ENCODE measurements at places on chromosomes 1 and 21. TPM values are rescaled to one million over a fixed set of nuclear protein-coding genes. Genes with fewer than 3 reads are reported as not detected.

GRCh38 chr21:43866260-43866629 lies 1.2 kb downstream of the AGPAT3 start:
- no peak for DNase-seq
- H3K4me3 ChIP-seq, result peak overlapping the region; percentile 71
- peak overlapping the region; percentile 85 for H3K27ac ChIP-seq

DNA sequence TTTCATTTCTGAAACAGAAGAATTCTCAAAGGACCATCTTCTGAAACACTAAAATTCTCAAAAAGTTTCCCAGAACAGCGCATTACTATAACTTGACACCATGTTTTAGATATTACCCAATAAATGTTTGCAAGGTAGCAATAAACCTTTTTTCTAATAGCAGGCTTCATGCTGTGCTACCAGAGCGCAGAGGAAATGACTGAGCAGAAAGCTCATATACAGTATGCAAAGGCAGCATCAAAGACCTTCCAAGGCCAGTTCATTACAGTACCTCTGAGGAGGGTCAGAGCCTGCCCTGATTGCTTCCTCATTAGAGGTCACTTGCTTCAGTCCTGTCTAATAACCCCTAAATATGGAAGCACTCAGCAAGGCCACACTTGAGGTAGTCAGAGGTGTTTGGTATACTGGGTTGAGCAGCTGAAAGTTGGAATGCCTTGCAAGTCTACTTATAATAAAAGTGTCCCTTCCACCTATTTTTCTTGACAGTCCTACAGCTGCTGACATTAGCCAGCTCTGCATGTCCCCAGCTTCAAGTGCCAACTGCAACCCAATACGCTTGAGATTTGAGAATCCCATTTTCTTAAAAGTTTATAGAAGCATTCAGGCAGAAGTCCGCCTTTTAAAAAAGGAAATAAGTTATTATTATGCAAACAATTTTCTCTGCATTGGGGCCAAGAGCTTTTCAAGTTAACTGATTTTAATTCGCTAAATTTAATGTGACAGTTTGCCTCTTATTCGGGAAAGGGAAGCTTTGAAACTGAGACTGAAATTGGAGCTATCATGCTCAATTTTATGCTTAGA lies 207.2 kb downstream of the ZC3H11B start:
- no peak overlapping the region for H3K4me3 ChIP-seq
- H3K27me3 ChIP-seq, result no peaks in the 10 kb centered on the region
- no peak for DNase-seq
- H3K4me1 ChIP-seq, result peaks cover 30% of the 10 kb centered on the region
- no peaks in the 10 kb centered on the region for H3K36me3 ChIP-seq
- no peak overlapping the region for H3K27ac ChIP-seq

DNA sequence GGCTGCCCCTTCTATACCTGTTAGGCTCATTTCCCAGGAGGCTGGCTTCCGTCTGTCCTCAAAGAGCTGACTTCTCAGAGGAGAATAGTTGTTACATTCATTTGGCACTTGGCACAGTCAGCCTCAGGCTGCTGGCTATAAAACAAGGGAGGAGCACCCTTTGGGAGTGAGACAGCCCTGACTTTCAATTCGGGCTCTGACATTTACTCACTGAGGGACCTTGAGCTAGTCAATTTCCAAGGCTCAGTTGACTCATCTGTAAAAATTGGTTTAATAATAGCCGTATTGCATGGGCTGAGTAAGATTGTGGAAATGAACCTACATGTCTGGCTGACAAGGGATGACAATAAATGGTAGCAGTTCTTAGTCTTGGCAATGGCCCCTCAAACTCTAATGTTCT lies 13.7 kb downstream of the ALX3 start:
- peaks cover 23% of the 10 kb centered on the region for H3K36me3 ChIP-seq
- no peak for DNase-seq
- no peaks in the 10 kb centered on the region for H3K27me3 ChIP-seq
- no peak overlapping the region for H3K27ac ChIP-seq
- no peaks in the 10 kb centered on the region for H3K4me1 ChIP-seq
- H3K4me3 ChIP-seq, result no peak overlapping the region

DNA sequence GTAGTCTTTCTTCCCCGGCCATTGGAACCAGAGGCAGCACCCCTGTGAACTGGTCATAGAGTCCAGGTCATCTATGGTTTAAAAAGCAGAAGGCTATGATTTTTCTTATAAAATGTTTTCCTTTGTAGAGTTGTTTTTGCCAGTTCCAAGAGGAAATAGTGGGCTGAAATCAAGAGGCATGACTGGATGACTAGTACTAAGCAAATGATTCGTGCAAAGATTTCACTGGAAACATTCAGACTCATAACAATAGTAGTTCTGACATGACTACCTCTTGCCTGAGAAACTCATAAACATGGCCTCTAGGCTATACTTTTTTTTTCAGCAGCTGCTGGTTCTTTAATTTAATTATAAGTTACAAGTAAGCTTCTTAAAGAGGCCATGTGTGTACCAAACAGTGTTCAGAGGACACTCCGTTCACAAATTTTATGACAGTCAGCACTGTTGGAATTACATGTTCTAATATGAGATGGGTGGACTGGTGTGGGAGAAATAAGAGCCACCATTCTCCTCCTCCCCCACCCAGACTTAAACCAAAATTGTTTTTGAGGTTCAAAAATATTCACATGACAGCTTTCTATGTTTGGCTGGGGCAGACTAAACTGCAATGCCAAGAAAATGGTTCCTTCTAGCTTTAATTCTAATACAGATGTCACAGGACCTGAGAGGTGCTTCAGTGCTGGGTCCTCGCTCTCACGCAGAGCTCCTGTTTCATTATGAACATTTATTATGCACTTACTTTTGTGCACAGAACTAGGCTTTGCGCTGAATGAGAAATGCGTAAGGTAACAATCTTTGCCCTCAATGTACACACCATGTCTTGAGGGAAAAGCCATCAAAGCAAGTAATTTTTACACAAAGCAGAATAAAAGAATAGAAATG lies 147.5 kb downstream of the ZC3H11B start:
- no peaks in the 10 kb centered on the region for H3K36me3 ChIP-seq
- H3K4me1 ChIP-seq, result no peaks in the 10 kb centered on the region
- no peak for DNase-seq
- no peak overlapping the region for H3K4me3 ChIP-seq

DNA sequence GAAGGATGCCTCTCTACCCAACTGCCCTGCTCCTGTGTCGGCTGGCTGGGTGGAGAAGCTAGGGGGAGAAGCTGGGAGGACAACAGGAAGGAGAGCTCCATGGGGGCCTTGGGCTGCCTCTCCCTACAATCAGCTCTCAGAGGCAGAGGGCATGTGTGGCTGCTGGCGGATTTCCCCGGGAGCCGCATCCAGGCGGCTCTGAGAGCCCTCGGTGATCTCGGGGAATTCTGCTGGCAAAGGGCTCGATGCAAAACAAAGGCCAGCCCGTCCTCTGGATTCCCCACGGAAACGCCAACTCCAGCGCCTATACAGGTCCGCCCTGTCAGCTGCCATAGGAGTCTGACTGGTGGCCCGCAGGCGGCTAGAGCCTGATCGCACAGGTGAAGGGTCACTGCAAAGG lies 26.4 kb upstream of the EVA1B start:
- H3K27me3 ChIP-seq, result no peaks in the 10 kb centered on the region
- peaks cover 82% of the 10 kb centered on the region for H3K36me3 ChIP-seq
- no peak overlapping the region for H3K27ac ChIP-seq

- H3K27me3 ChIP-seq, result no peaks in the 10 kb centered on the region
- H3K4me3 ChIP-seq, result no peak overlapping the region
- H3K4me1 ChIP-seq, result peaks cover 49% of the 10 kb centered on the region
- no peak for DNase-seq
- no peak overlapping the region for H3K27ac ChIP-seq
- peaks cover 21% of the 10 kb centered on the region for H3K36me3 ChIP-seq
Measured at GRCh38 chr1:223669003-223669795, 3.7 kb upstream of the CAPN8 start.

- no peak overlapping the region for H3K4me3 ChIP-seq
- peak; percentile 44 for DNase-seq
- peaks cover 16% of the 10 kb centered on the region for H3K4me1 ChIP-seq
Measured at GRCh38 chr1:18618546-18619466, 11.8 kb upstream of the PAX7 start.

DNA sequence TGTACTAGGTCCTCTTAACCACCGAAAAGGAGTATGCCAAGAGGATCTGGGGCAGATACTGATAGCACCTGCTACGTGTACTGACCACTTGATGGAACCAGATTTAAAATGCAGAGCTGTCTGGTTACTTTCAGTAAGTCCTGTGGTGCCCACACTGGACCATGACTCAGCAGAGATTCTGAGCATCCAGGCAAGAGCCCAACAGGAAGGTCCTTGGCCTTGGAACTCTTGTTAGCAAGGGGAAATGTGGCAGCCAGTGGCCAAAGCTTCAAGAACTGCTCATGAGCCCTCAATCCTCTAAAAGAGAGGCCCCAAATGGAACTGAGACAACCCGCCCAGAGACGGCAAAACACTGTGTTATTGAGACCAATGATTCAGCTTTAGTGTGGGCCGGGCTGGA lies 4.2 kb upstream of the GJB5 start:
- H3K4me3 ChIP-seq, result no peak overlapping the region
- H3K4me1 ChIP-seq, result peaks cover 13% of the 10 kb centered on the region
- H3K27ac ChIP-seq, result no peak overlapping the region
- DNase-seq, result no peak
- no peaks in the 10 kb centered on the region for H3K27me3 ChIP-seq

GRCh38 chr1:109769330-109770078 lies 5.8 kb upstream of the EPS8L3 start:
- no peak overlapping the region for H3K4me3 ChIP-seq
- peaks cover under 1% of the 10 kb centered on the region for H3K4me1 ChIP-seq
- no peak overlapping the region for H3K27ac ChIP-seq

DNA sequence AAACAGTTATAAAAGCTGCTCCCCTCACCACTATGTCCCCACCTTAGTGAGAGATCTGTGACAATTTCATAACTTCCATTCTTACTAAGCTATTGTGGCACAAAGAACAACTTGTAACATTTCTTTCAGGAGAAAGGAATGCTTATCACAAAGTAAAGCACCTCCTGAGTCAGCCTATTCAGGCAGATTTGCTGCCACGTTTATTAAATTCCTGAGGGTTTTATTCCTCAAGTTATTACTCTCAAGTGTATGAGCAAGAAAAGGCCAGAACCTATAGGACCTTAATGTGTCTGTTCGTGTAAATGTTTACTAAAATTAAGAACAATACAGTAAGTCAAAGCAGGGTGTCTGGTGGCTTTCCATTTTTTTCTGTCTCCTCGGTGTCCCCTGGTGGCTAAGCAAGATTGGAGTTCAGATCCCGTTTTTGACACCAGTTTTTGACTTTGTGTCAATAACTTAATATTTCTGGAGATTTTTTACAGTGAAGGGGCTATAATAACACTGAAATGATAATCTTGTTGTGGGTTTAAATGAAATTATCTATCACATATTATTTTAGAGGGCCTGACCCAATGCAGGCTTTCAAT lies 1539.6 kb downstream of the BRINP3 start:
- H3K27me3 ChIP-seq, result no peaks in the 10 kb centered on the region
- no peak overlapping the region for H3K27ac ChIP-seq
- H3K4me1 ChIP-seq, result no peaks in the 10 kb centered on the region
- DNase-seq, result peak; percentile 30
- H3K4me3 ChIP-seq, result no peak overlapping the region
- no peaks in the 10 kb centered on the region for H3K36me3 ChIP-seq

DNA sequence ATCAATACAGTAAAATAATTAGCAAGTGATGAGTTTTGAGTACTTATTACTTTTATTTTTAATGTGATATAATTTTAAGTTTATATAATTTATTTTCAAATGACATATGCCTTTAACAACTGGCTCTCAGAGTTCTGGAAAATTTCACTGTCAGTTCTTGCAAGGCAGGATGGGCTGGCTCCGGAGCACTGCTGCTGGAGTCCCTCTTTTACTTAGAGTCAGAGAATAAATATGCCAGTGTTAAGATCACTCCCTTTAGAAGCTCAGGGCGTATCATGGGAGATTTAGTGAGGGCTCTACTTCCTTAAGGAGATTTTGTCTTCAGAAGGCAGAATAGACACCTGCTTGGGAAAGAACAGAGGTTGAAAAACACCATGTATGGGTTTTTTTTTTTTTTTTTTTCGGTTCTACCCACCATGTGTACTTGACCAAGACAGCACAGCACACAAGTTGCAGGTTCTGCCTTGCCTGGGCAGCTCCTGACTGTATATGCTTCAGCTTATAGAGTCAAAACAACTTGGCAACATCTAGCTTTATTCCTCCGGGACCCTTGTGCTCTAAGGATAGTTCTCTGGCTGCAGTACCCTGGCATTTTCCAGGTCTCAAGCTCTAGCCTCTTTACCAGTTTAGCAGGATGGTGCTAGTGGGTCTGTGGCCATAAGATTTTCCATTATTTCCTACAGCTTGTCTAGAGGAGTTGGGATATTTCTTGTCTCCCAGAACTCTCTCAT lies 29.7 kb upstream of the FMOD start:
- DNase-seq, result no peak
- no peak overlapping the region for H3K4me3 ChIP-seq
- no peak overlapping the region for H3K27ac ChIP-seq

DNA sequence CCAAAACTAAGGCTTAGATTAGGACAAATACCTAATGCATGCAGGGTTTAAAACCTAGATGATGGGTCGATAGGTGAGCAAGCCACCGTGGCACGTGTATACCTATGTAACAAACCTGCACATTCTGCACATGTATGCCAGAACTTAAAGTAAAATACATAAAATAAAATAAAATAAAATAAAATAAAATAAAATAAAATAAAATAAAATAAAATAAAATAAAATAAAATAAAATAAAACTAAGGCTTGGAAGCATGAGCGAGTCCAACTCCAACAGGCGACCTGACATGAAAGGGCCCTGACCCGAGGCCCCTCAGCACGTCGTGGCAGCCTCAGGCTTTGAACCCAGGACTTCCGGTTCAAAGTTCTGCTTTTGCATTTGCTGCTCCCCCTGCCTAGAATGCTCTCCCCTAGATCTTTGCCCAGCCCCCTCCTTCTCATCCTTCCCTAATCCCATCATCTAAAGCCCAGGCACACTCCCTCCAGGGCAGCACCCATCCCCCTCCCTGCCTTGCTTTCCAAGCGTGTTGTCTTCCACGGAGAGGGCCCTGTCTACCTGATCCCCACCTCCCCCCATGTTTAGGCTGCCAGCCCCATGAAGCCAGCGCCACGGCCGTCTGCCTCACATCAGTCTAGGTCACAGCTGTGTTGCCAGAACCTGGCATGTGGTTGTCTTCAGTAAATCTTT lies 64.3 kb downstream of the TAS1R2 start:
- no peaks in the 10 kb centered on the region for H3K36me3 ChIP-seq
- no peak overlapping the region for H3K4me3 ChIP-seq
- H3K4me1 ChIP-seq, result no peaks in the 10 kb centered on the region
- no peak for DNase-seq
- no peak overlapping the region for H3K27ac ChIP-seq

GRCh38 chr1:224266105-224266914 lies 63.7 kb downstream of the NVL start:
- no peaks in the 10 kb centered on the region for H3K27me3 ChIP-seq
- no peak overlapping the region for H3K4me3 ChIP-seq
- no peaks in the 10 kb centered on the region for H3K4me1 ChIP-seq
- DNase-seq, result no peak
- H3K36me3 ChIP-seq, result peaks cover 32% of the 10 kb centered on the region
- no peak overlapping the region for H3K27ac ChIP-seq

GRCh38 chr1:165942927-165943597 lies 115.6 kb downstream of the UCK2 start:
- no peaks in the 10 kb centered on the region for H3K36me3 ChIP-seq
- H3K4me1 ChIP-seq, result no peaks in the 10 kb centered on the region
- H3K4me3 ChIP-seq, result no peak overlapping the region

The TMCO1 gene
- 145 TPM for total RNA-seq

The PLD5 gene
- 0.44 TPM for total RNA-seq

The CLEC20A gene
- total RNA-seq, result not detected

The FYB2 gene
- not detected for total RNA-seq

The ARHGEF10L gene
- total RNA-seq, result 19.6 TPM

The SLC6A9 gene
- 18.2 TPM for total RNA-seq

The TMEM269 gene
- 1.7 TPM for total RNA-seq

The NAXE gene
- total RNA-seq, result 143 TPM

The RGL1 gene
- total RNA-seq, result 2.7 TPM

The FCRL5 gene
- total RNA-seq, result not detected
